Activated naive CD4-positive, alpha-beta T cell treated with Interleukin-2 at 50 U/mL for 16 hours (primary cell): ENCODE measurements at places on chromosomes 16 and 17.

DNA sequence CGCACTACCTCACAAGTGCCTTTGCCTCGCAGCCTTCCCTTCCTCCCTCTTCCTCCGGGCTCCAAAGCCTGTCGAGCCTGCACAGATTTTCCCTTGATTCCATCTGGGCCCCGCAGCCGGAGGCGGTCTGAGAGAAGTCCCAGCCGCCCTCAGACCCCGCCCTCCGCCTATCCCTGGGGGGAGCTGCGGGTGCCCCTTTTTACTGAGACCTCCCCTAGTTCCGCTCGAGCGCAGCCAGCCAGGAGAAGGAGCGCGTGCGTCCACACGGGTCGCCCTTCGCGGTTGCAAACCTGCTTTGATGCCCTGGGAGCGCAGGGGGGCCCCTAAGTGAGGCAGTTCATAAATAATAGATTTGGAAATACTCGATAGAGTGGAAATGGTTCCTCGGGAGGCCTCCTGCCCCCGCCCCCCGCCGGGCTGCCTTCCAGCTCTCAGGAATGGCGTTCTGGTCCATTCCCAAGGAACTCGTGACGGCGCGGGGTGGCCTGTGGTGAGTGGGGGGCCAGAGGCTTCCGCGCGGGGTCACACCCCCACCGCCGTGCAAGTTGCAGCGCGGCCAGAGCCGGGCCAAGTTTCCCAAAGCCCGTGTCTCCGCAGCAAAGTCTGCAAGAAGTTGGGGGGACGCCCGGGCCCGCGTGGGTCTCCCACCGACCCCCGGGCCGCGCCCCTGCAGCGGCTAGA is 610 bp downstream of the C16orf74 start:
- no peak for DNase-seq

- no peak for DNase-seq
Measured at GRCh38 chr16:88010968-88011483, 59.8 kb downstream of the BANP start.

- DNase-seq, result no peak
Measured at GRCh38 chr16:65312071-65312470, 190.2 kb upstream of the CDH11 start.

- no peak for DNase-seq
Measured at GRCh38 chr16:5595849-5596248, 498.3 kb upstream of the EEF2KMT start.

DNA sequence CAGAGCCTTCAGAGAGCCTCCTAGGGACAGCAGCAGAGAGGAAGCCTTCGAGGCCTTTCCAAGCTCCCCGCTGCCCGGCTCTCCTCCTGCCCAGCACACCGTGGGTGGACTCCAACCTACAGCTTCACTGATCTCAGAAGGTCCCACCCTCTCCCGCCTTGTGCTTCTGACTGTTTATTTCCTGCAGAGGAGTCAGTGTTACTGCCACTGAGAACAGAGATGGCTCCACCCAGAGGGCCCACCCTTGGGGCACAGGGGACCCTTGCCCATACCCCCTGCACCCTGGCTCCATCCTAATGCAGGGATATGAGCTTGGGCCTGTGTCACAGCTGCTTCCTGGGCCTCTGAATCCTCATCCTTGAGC is 52.8 kb upstream of the TOB1 start:
- DNase-seq, result peak; percentile 46

- DNase-seq, result no peak
Measured at GRCh38 chr16:86821895-86822294, 243.5 kb downstream of the FOXL1 start.

DNA sequence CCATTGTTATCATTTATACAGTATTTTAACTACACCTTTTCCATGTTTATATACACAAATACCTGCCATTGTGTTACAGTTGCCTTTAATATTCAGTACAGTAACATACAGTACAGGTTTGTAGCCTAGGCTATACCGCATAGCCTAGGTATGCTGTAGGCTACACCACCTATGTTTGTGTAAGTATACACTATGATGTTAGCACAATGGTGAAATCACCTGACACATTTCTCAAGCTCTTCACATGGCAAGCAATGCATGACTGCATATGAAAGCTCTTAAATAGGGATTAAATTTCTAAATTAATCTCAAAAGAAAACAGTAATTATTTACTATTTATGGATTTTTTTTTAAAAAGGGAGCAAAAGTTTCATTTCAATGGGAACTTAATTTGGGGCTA is 12.0 kb downstream of the LRRC37B start:
- DNase-seq, result no peak

DNA sequence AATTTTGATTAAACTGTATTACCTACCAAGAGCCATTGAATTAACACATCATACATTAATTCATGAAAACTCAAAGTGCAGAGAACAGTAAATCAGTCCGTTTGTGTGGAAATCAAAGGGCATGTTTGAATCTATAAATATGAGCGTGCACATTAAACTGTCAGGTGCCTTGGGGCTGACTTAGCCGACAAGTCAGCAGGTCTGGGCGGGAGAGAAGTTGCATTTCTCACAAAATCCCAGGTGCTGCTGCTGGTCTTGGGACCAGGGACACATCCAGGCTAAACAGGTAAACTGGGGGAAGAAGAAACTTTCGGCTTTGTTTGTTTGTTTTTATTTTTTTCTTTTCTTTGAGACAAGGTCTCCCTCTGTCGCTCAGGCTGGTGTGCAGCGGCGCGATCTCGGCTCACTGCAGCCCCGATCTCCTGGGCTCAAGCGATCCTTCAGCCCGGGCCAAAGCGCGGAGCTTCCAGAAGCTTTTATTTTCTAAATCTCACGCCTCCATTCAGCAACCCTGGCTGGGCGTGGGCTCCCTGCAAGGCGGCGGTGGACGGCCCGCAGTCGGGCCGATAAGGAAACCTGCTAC is 213.9 kb downstream of the MRTFB start:
- no peak for DNase-seq

- peak; percentile 33 for DNase-seq
Measured at GRCh38 chr17:30780343-30780742, 44.1 kb downstream of the CRLF3 start.

GRCh38 chr17:41975099-41976083 is 8.8 kb downstream of the CNP start:
- no peak for DNase-seq

GRCh38 chr16:84084570-84085270 is 32.0 kb downstream of the MBTPS1 start:
- peak; percentile 70 for DNase-seq

GRCh38 chr17:71378036-71378435 is 742.8 kb upstream of the SOX9 start:
- no peak for DNase-seq

DNA sequence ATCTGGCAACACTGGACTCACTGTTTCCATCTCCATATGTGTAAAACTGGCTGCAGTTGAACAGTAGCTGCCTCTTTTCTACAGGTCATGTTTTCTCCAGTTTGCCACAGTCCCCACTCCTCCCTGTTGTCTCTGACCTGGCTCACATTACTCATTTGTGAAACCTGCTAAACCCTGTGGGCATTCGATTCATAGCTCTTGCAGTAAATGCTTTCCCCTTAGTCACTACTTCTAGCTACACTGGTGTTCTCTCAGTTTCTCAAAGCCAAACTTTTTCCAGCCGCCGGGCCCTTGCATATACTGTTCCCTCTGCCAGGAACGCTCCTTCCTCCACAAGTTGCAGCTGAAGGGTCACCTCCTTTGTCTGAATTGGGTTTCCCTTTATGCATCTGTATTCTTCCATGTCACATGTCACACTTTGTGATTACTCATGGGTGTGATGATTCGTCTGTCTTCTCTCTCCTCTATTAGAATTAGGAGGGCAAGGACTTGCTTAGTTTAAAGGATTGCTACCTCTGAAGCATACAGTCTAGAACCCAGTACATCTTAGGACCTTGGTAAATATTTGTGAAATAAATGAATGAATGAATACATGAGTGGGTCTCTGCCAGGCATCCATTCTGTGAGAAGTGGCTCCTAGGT is 15.0 kb upstream of the MT4 start:
- DNase-seq, result no peak

DNA sequence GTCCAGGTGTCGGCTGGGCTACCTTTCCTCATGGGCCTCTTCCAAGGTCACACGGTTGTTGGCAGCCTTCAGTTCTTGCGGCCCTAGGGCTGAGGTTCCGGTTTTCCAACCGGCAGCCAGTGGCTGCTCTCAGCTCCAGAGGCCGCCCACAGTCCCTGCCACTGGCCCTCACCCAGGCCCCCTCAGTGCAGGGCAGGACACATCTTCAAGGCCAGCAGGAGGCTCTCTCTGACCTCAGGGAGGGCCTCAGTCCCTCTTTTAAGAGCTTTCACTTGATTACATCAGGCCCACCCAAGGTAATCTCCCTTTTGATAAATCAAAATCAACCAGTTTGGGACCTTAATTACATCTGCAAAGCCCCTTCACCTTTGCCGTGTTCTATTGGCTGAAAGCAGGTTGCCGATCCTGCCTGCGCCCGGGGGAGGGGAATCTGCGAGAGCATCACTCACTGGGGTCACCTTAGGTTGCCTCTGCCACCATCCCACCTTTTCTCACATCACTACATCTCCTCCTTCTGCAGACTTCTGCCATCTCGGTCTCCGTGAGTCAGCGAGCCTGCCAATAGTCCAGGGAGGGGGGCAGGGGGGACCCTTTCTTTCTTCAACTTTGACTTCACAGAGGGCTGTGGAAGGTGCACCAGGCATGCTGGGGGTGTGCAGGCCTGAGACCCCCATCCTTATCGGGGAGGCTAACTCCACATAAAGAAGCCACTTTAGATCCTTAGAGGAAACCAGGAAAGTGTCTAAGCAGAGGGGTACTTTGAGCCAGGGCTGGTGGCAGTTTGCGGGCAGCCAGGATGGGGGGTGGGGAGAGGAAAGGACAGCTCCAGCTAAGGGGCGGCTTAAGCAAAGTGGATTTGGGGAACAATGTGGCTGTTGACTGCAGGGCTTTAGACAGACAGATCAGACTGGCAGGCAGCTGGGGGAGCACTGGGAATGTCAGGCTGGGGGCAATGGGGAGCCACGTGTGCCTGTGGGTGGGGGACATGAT is 28.8 kb upstream of the NXPH3 start:
- DNase-seq, result no peak

GRCh38 chr16:27361987-27362386 is 40.0 kb upstream of the IL21R start:
- no peak for DNase-seq

GRCh38 chr17:64277831-64278562 is 14.9 kb upstream of the TEX2 start:
- no peak for DNase-seq

GRCh38 chr17:44108440-44109311 is 14.8 kb downstream of the HDAC5 start:
- DNase-seq, result no peak

- DNase-seq, result no peak
Measured at GRCh38 chr17:16912021-16912962, 59.6 kb downstream of the TNFRSF13B start.

DNA sequence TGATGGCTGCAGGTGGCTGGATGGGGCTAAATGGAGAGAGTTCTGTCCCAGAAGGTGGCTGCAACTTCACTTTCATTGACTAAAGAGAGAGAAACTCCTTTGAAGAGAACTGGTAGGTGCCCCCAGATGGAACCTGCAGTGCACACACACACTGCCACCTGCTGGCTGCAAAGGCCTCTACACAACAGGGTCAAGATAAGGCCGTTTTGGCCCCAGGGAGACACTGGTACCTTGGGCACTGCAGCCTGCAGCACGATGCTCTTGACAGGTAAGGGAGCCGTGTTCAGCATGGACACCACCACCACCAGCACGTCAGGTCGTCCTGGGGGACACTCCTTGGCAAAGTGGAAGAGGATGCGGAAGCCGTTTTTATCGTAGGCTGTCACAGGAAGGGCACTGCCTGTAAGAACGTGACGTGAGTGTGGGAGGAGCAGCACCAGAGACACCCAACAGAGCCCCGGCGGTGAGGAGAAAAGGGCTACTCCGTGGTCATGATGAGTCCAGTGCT is 22.7 kb downstream of the GGA3 start:
- peak; percentile 68 for DNase-seq

GRCh38 chr17:64355536-64356303 is 34.9 kb downstream of the PECAM1 start:
- no peak for DNase-seq

DNA sequence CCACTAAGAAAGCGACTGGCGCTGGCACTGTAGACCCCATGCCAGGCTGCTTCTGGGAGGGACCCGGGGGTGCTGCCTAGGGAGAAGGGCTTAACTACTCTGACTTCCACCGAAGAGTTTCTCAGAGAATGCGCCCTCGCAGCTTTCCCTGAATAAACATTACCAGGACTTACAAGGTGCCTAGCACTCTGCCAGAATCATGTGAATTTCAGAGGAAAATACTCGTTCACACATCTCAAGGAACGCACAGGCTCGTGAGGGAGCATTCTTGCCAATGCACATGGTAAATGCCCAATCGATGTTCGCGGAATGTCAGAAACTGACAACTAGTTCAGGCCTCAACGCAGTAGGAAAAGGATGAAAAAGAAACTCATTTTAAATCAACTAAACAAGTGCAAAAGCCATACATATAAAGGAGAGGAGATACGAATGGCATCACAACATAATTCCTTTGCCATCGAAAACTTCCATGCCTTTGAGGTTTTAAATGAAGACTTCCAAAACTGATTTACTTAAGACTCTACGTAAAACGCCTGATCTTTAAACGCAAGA is 999 bp downstream of the CMC2 start:
- no peak for DNase-seq

DNA sequence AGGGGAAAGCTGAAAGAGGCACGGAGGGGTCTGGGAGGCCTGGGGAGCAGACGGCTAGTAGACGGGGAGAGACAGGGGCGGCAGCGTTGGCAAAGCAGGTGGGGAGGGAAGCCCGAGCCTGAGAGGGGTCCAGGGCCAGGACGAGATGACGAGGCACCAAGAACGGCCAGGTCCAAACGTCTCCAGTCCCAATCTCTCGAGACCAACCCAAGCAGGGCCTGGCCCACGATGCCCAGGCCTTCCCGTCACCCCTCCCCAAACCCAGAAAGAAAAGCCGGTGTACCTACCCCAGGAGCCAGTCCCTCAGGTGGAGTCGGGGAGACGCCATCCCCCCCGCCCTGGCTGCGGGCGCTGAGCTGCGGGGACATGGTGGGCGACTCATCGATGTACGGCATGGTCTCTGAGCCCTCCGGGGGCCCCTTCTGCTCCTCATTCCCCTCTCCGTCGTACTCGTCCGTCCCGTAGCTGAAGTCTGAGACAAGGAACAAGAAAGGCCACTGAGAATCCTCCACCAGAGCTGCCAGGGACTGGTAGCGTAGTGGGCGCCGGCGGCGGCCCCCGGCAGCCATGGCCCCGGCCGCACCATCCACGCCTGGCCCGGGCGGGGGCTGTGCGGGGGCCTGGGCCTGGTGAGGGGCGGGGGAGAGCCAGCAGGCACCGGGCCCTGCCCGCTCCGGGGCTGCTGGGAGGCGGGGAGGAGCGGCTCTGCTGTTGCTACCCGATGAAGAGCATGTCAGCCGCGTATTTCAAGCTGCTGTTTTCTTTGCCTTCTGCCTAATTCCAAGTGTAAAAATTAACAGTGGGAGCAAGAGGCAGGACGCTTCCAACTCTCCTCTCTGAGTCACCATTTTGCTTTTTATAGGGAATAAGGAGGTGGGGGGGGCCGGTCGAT is 54.6 kb downstream of the ABR start:
- no peak for DNase-seq
